ENCODE measurements at places on chromosomes 3 and 15.

DNA sequence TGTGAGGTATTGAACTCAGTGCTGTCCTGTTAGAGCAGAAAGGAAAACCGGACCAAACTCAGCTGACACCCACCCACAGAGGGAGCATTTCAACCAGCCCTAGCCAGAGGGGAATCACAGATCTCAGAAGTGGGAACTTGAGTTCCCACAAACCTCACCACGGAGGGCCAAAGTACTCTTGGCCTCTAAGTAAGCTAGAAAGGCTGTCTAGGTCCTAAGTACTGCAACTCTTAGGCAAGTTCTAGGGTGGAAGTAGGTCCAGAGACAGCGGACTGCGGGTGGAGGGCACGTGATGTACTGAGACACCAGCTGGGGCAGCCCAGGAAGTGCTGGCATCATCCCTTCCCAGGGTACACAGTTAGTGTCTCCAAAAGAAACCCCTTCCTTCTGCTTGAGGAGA, 34.1 kb downstream of the EOMES start:
- no peak for DNase-seq

DNA sequence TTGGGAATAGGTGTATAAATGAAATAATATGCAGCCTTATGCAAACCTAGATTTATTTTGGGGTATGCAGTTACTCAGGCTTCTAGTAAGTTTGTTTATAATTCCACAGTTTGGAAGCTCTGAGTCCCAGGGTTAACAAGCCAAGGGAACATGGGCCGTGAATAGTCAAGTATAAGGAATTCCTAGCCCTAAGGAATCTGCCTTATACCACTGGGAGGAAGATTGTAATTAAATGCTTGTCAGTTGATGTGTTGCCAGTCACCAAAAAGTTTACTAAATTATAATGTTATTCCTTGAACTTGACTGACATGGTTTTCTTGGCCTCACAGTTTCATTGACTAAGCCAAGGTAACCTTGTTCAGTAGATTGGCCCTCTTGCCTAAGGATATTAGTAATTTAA, 72.4 kb upstream of the SGO1 start:
- DNase-seq, result no peak

GRCh38 chr3:136075218-136075808, 109.8 kb downstream of the PPP2R3A start:
- peak; percentile 46 for DNase-seq

- no peak for DNase-seq
Observed at GRCh38 chr15:79640206-79640605, 208.1 kb downstream of the MINAR1 start.

DNA sequence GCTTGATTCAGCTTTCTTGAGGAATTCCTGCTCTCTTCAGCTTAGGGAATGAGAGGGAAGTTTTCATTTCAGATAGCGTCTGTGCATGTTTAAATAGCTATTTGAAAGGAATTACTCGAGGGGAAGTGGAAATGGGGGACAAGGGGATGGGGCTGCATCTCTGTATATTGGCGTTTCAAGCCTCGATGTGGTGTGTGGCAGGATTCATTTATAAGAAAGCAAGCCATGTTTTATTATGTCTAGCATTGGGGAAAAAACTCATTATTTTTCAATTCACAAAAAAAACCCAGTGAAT, 1.0 kb downstream of the ATP2C1 start:
- DNase-seq, result no peak

DNA sequence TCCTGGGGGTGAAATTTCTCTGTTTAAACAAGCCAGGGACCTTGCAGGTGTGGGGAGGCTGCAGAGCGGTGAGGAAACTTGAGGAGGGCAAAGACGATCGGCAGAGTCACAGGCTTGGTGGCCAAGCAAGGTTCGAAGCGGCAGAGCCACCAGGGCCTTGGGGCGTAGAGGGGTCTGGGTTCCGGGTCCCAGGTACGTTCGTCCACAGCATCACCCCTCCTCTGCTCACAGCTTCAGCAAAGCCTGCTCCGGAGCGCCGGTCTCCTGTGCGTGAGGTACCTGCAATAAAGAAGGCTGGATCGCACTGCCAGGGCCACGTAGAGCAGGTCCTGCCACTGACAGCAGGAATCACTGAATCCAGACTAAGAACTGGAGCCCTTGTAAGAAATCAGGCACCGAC, 66.8 kb upstream of the PCSK6 start:
- no peak for DNase-seq
